ENCODE measurements at places on chromosomes 5 and 9.

DNA sequence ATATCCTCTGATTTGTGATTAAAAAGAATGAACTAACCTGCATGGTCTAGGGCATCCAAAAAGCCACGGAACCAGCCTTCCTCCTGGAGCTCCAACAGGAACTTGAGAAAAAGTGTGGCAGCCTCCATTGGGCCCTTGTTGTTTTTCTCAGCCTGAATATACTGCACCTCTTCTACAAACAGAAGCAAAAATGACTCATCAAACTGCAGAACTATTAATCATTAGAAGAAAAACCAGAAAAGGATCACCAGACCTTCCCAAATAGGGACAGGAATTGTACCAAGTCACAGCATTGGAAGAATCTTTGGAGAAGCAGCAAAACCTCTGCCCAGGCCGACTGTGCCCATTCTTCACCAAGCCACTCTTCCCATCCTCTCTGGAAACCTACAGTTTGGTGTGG is 25.2 kb downstream of the RIGI start:
- no peaks in the 10 kb centered on the region for H3K27me3 ChIP-seq
- DNase-seq: no peak

DNA sequence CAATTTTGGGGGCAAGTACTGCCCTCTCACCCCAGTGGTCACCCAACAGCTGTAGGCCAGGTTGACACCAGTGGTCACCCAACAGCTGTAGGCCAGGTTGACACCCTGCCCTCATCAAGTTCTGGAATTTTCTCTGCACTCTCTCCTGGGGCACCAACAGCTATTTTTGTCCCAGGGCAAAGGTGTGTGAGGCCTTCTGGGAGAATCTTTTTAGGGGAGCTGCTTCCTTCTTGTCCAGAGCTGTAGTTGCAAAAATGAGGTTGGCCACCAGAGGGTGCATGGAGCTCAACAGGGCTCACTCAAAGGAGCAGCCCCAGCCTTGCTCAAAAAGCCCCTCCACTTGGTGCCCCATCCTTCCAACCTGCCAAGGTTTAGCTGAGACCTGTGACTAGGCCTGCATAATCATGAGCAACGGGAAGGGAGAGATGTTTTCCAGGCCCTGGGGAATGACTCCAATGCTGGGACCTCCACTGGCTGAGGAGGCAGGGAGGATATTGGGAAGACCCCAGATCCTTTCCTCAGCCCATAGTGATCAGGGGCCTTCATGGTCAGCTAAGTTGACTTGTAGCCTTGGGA is 10.6 kb upstream of the P4HA2 start:
- no peak overlapping the region for H3K27ac ChIP-seq
- H3K4me1 ChIP-seq: no peaks in the 10 kb centered on the region
- H3K36me3 ChIP-seq: no peaks in the 10 kb centered on the region
- no peak overlapping the region for H3K4me3 ChIP-seq

GRCh38 chr9:16870596-16871335 is at the start of gene BNC2:
TSS of gene BNC2 (minus strand) at chr9:16870670. CDS start at chr9:16870648, 22 bp downstream.
- no peak for DNase-seq
- H3K27ac ChIP-seq: peak within 1 kb of the TSS; percentile 61
- H3K27me3 ChIP-seq: no peaks in the 10 kb centered on the region
- no peaks in the 10 kb centered on the region for H3K4me1 ChIP-seq

- H3K27ac ChIP-seq: peak overlapping the region; percentile 38
- no peaks in the 10 kb centered on the region for H3K36me3 ChIP-seq
- H3K27me3 ChIP-seq: no peaks in the 10 kb centered on the region
- no peak overlapping the region for H3K4me3 ChIP-seq
- H3K4me1 ChIP-seq: peaks cover 12% of the 10 kb centered on the region
- DNase-seq: no peak
Observed at GRCh38 chr5:139415869-139416268, 12.0 kb upstream of the SPATA24 start.

DNA sequence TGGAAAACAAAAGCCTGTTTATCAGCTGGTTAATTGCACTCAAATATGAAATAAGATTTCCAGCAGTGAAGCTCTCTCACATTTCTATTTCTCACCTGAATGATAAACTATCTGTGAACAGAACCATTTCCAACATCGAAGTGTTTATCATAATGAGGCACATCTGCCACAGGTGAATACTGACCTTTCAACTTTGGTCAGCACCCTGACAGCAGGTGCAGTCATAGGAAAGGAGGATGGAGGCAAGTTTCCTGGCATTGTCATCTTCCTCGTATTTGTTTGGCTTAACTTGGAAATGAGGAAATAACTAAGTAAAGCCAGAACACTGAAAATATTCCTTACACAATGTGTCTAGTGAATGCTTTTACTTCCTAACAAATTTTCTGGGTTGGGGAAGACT is 716.4 kb downstream of the NR2F1-AS1 start:
- H3K4me3 ChIP-seq: no peak overlapping the region
- H3K27me3 ChIP-seq: no peaks in the 10 kb centered on the region
- H3K36me3 ChIP-seq: no peaks in the 10 kb centered on the region

All from breast epithelium (tissue), 4 donors.